ENCODE measurements at places on chromosomes 2 and 18.

DNA sequence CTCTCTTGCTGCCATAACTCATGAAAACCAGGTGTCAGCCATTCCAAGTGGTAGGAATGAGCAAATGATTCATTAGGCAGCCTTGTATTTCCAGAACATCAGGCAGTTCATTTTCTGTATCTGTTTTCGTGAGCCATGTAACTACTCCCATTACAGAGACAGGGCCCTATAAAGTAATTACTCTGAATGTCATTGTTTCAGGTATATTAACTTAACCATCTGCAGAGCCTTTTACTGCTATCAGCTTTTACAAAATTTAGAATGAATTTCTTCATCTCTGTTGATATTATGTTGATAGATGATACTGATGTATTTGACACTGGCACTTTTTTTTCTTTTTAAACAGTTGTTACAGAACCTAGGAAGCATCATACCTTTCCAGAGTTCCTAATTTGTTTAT, 69.9 kb downstream of the MGAT5 start:
- H3K36me3 ChIP-seq: peaks cover 1% of the 10 kb centered on the region
- no peaks in the 10 kb centered on the region for H3K27me3 ChIP-seq
- no peak overlapping the region for H3K4me3 ChIP-seq
- no peaks in the 10 kb centered on the region for H3K4me1 ChIP-seq

GRCh38 chr2:24571828-24572442, 80.9 kb downstream of the NCOA1 start:
- H3K27me3 ChIP-seq: no peaks in the 10 kb centered on the region
- H3K36me3 ChIP-seq: no peaks in the 10 kb centered on the region
- H3K4me3 ChIP-seq: no peak overlapping the region
- no peak for DNase-seq

DNA sequence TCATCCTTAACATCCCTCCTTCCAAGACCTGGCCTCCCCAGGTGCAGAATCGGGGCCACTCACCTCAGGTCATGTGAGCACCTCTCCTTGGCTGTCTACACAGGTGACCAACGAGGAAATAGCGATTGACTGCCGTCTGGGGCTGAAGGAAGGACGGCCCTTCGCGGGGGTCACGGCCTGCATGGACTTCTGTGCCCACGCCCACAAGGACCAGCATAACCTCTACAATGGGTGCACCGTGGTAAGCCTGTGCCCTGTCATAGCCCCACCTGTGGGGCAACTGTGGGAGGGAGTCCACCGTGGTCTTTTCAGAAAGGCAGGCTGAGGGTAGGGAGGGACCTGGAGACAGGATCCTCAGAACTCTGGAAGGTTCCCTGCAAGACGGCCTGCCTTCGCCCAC, 54.3 kb downstream of the BOLA3 start:
- H3K4me1 ChIP-seq: no peaks in the 10 kb centered on the region
- no peak for DNase-seq
- H3K27me3 ChIP-seq: no peaks in the 10 kb centered on the region
- no peak overlapping the region for H3K4me3 ChIP-seq
- H3K27ac ChIP-seq: no peak overlapping the region
- peaks cover 34% of the 10 kb centered on the region for H3K36me3 ChIP-seq

GRCh38 chr2:143219266-143219665, 90.0 kb downstream of the ARHGAP15 start:
- H3K27me3 ChIP-seq: peaks cover 4% of the 10 kb centered on the region
- no peaks in the 10 kb centered on the region for H3K4me1 ChIP-seq
- H3K27ac ChIP-seq: no peak overlapping the region
- H3K4me3 ChIP-seq: no peak overlapping the region
- H3K36me3 ChIP-seq: no peaks in the 10 kb centered on the region

- H3K36me3 ChIP-seq: no peaks in the 10 kb centered on the region
- no peak overlapping the region for H3K4me3 ChIP-seq
- H3K27ac ChIP-seq: no peak overlapping the region
- DNase-seq: no peak
Observed at GRCh38 chr18:12554796-12555388, 103.0 kb downstream of the SPIRE1 start.

DNA sequence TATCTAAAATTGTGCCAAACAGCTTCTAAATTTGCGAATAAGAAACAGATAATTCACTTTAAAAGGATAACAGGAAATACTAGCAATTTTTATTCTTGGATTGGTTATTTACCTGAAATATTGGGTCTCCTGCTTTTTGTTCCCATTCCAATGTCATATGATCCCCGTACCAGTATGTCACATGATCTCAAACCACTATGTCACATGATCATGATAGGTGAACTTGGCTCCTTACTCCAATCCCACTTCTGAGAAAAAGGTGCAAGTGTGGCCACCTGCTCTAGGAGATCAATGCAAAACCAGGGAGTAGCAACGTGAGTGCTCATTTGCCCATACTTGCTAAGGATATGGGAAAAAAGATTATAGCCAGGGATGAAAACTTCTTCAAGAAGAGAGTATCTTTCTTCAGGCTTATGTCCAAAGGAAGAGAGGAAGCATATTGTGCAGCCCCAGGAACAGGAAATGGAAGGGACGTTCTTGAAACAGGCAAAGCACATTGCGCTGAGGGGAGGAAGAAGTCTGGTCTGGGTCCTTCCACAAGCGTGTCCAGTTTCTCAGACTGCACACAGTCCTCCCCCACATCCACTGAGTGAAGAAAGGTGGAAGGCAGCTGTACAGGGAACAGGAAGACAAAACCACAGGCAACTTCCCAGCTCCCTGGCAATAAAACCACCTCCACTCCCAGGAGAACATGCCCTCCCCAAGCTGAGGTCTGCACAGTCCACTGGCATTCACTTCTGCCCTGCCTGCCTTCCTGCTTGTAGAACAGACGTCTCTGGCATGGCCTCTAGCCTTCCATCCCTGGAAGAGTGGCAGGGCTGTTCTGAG, at the start of gene LYG2:
Gene LYG2 (minus strand): TSS at position 176 of the 828 bp plus-strand sequence. CDS start 1,406 bp downstream, outside the sequence.
- no peak for DNase-seq
- no peak within 1 kb of the TSS for H3K4me3 ChIP-seq
- no peak within 1 kb of the TSS for H3K27ac ChIP-seq
- no peaks in the 10 kb centered on the region for H3K4me1 ChIP-seq
- H3K36me3 ChIP-seq: no peaks in the 10 kb centered on the region
- H3K27me3 ChIP-seq: no peaks in the 10 kb centered on the region

DNA sequence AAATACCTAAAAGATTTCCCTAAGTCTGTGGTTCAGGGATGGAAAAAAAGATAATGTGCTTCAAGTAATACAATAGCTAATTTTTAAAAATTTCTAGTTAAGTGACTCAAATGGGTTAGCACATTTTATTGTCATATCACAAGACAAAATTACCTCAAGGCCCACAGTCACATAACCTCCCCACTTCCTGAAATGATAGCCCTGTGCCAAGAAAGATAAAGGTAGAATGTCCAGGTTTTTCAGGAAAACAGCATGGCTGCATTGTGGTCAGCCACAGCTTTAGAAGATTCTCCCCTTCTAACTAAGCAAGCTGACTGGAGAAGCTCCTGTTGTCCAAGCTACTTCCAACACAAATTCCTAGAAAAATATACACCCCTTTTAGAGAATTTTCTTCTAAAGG, 127.1 kb upstream of the SLC35G4 start:
- H3K4me1 ChIP-seq: no peaks in the 10 kb centered on the region
- DNase-seq: no peak
- H3K27ac ChIP-seq: no peak overlapping the region
- no peaks in the 10 kb centered on the region for H3K36me3 ChIP-seq
- H3K27me3 ChIP-seq: no peaks in the 10 kb centered on the region

GRCh38 chr2:33497221-33497650, 20.8 kb downstream of the RASGRP3 start:
- no peaks in the 10 kb centered on the region for H3K36me3 ChIP-seq
- H3K27ac ChIP-seq: no peak overlapping the region
- no peaks in the 10 kb centered on the region for H3K27me3 ChIP-seq
- H3K4me1 ChIP-seq: peaks cover 16% of the 10 kb centered on the region
- DNase-seq: no peak

- no peaks in the 10 kb centered on the region for H3K36me3 ChIP-seq
- H3K27ac ChIP-seq: no peak overlapping the region
- H3K4me3 ChIP-seq: no peak overlapping the region
- H3K4me1 ChIP-seq: no peaks in the 10 kb centered on the region
Observed at GRCh38 chr2:239717706-239718105, 307.4 kb downstream of the NDUFA10 start.

- no peaks in the 10 kb centered on the region for H3K27me3 ChIP-seq
- no peaks in the 10 kb centered on the region for H3K36me3 ChIP-seq
- no peak for DNase-seq
- no peaks in the 10 kb centered on the region for H3K4me1 ChIP-seq
Observed at GRCh38 chr2:939936-940601, 10.6 kb upstream of the SNTG2 start.

GRCh38 chr2:102387763-102388546, 32.4 kb downstream of the IL18R1 start:
- H3K27ac ChIP-seq: no peak overlapping the region
- no peak overlapping the region for H3K4me3 ChIP-seq
- H3K36me3 ChIP-seq: no peaks in the 10 kb centered on the region
- DNase-seq: no peak
- H3K4me1 ChIP-seq: no peaks in the 10 kb centered on the region
- H3K27me3 ChIP-seq: no peaks in the 10 kb centered on the region

- H3K36me3 ChIP-seq: no peaks in the 10 kb centered on the region
- no peak overlapping the region for H3K4me3 ChIP-seq
- no peak for DNase-seq
- H3K27me3 ChIP-seq: no peaks in the 10 kb centered on the region
- no peaks in the 10 kb centered on the region for H3K4me1 ChIP-seq
Observed at GRCh38 chr2:181036445-181036844, 56.0 kb downstream of the UBE2E3 start.

DNA sequence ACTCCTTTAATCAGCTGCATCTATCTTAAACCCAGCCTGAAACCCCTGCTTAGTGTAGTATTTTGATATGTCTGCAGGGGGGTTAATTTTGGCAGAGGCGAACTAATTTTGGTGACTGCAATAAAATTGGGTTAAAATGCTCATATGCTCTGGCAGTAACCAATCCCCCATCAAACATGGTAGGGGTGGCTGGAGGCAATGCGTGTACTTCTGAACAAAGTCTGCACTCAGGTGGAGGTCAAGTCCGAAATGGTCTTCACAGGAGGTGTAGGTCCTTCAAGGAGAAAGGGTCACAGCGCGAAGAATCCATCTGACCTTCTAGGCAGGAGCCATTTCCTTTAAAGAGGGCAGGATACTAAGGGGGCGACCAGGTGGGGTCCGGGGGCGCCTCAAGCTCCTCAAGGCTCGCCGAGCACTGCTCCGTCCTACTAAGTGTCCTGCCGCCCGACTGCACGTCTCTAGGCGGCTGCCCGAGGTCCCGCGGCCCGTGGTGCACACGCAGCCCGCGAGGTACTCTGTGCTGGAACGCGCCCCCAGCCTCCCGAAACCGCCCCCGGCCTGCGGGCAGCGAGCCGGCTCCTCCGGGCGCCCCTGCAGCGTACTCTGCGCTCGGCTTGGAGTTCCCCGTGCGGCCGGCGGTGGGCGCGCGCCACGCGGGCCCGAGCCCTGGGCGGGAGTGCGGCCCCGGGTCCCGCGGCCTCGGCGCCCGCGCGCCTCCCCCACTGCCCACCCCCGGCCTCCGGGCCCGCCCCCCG, 1.7 kb upstream of the LDLRAD4 start:
- no peak for DNase-seq
- peaks cover 4% of the 10 kb centered on the region for H3K4me1 ChIP-seq
- no peaks in the 10 kb centered on the region for H3K36me3 ChIP-seq
- H3K27ac ChIP-seq: peak overlapping the region; percentile 80

DNA sequence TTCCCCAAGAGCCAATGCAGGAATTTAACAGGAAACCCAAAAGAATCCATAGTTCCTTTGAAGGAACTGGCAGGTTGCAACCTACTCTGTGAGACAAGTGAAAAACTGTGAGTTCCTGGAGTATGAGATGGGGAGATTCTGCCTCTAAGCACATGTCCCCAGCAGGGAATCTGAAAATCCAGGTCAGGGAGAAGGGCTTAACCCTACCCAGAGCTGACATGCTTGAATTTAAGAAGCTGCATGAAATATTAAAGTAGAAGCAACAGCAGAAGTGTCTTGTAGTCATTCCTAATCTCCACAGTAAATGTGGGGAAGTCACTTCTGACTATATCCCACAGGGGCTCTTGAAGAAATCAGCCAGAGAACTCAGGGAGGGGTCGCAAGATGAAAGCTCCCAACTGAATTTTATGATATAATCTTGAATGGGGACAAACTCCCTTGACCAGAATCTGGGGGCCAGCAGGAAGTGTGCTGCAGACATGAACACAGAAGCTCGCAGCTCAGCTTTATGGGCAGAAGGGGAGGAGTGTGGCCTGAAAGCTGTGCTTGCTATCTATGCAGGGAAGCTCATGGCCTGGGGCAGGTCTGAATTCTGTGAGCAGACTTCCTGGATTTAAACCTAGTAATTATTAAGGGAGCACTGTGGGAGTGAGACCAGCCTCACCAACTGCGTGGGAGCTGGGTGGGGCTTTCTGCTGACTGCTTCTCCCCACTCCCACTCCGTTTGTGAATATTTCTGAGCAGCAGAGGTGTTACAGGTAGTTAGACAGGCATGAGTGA, 184.1 kb upstream of the KYNU start:
- H3K4me1 ChIP-seq: no peaks in the 10 kb centered on the region
- no peaks in the 10 kb centered on the region for H3K27me3 ChIP-seq
- no peak overlapping the region for H3K4me3 ChIP-seq
- no peaks in the 10 kb centered on the region for H3K36me3 ChIP-seq
- H3K27ac ChIP-seq: no peak overlapping the region

GRCh38 chr2:206859330-206859739, 80.0 kb upstream of the CPO start:
- DNase-seq: no peak
- no peaks in the 10 kb centered on the region for H3K27me3 ChIP-seq
- no peaks in the 10 kb centered on the region for H3K4me1 ChIP-seq
- H3K27ac ChIP-seq: no peak overlapping the region

DNA sequence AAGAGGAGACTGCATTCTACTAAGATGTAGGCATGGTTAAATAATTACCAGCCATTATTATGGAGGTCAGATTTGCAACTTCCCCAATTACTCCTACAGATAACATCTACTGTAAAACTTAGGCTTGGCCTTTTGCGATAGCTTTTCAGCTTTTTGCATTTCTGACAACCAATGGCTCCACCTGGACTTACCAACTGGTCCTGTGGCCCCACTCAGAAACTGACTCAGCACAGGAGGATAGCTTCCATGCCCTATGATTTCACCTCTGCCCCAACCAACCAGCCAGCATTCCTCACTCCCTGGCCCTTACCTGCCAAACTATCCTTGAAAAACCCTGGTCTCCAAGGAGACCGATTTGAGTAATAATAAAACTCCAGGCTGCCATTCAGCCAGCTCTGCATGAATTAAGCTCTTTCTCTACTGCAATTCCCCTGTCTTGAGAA, 28.2 kb downstream of the TUBB6 start:
- no peaks in the 10 kb centered on the region for H3K27me3 ChIP-seq
- H3K36me3 ChIP-seq: peaks cover 14% of the 10 kb centered on the region

- no peak overlapping the region for H3K27ac ChIP-seq
- H3K4me1 ChIP-seq: no peaks in the 10 kb centered on the region
- H3K27me3 ChIP-seq: no peaks in the 10 kb centered on the region
- no peak for DNase-seq
Observed at GRCh38 chr18:2459886-2460285, 111.4 kb downstream of the METTL4 start.

GRCh38 chr2:13227578-13227977, 510.8 kb downstream of the TRIB2 start:
- no peak overlapping the region for H3K4me3 ChIP-seq
- H3K4me1 ChIP-seq: peaks cover 8% of the 10 kb centered on the region
- H3K27ac ChIP-seq: no peak overlapping the region

GRCh38 chr2:118269408-118270051, 181.3 kb downstream of the INSIG2 start:
- H3K4me1 ChIP-seq: no peaks in the 10 kb centered on the region
- H3K27ac ChIP-seq: no peak overlapping the region
- H3K36me3 ChIP-seq: no peaks in the 10 kb centered on the region
- DNase-seq: no peak
- no peaks in the 10 kb centered on the region for H3K27me3 ChIP-seq
- no peak overlapping the region for H3K4me3 ChIP-seq

- no peak for DNase-seq
- no peaks in the 10 kb centered on the region for H3K27me3 ChIP-seq
- H3K4me1 ChIP-seq: no peaks in the 10 kb centered on the region
- no peaks in the 10 kb centered on the region for H3K36me3 ChIP-seq
Observed at GRCh38 chr18:21930177-21930576, 189.6 kb downstream of the MIB1 start.
